ENCODE measurements at places on chromosomes 16 and 17.
A peak's percentile ranks its signal among the peaks of the same experiment; 100 is the strongest.

- no peak for DNase-seq
Measured at GRCh38 chr16:75228143-75228976, 9.6 kb downstream of the CTRB1 start.

- DNase-seq: no peak
Measured at GRCh38 chr16:57531635-57532265, 4.6 kb downstream of the CCDC102A start.

DNA sequence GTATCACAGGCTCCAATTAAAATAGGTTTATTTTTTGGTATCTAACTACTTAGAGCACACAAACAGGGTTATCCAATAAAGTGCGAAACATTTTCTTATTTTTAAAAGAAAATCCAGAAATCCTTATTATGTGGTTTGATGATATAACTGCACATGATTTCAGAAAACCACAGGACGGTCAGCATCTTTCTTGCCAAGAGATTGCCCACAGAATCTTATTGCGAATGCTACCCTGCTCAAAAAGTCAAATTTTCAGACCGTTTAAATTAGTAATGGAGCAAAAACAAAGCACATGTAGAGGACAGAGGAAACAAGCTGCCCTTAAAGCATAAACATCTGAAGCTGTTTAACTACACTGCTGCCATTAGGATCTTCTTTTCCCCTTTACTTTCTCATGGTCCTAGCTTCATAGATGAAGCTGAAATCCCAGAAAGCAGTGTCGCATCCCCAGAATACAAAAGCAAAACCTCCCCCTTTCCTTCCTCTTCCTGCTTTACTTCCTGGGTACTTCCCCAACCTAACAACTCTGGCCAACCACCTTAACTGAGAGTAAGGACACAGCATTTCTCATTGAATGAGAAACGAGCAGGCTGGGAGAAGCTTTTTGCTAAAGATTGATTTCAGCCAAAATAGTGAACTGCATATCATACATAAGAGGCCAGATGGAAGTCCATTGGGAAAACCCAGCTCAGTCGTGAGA is 43.7 kb downstream of the CMTM4 start:
- no peak for DNase-seq

- DNase-seq: no peak
Measured at GRCh38 chr17:2094891-2095535, 40.1 kb downstream of the HIC1 start.

- peak; percentile 71 for DNase-seq
Measured at GRCh38 chr16:74169687-74170376, 126.8 kb upstream of the PSMD7 start.

DNA sequence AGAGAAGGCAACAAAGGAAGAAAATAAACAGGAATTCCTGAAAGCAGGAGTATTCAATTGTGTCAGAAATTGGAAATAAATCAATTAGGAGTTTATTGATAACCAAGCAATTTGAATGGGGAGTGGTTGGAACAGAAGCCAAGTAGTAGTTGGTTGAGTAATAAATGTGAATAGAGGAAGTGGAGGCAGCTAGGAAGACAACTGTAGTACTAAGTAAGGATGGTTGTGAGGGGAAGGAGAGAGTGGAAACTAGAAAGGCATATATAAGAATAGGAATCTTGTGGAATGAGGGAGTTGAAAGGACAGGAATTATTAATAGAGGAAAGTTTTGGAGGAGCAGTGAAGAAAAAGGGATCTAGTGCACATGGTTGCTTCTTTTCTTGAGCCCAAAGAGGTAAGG is 34.4 kb downstream of the NFAT5 start:
- no peak for DNase-seq

- no peak for DNase-seq
Measured at GRCh38 chr16:28014851-28015250, 48.7 kb downstream of the GSG1L start.

DNA sequence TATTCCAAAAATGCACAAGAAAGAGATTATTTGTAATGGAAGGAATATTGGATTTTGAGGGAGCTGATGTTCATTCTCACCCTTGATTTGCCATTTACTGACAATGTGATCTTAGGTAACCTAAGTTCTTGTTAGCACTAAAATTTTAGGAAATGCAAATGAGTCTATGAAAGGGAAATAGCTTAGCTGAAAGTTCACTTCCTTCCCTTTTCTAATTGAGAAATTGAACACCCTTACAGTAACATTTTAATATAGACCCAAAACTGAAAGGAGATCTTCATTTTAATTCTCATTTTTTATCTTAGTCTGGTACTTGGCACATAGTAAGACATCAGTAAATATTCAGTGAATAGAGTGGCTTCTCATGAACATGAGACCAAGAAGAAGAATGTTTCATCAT is 10.9 kb upstream of the WSB1 start:
- DNase-seq: no peak

DNA sequence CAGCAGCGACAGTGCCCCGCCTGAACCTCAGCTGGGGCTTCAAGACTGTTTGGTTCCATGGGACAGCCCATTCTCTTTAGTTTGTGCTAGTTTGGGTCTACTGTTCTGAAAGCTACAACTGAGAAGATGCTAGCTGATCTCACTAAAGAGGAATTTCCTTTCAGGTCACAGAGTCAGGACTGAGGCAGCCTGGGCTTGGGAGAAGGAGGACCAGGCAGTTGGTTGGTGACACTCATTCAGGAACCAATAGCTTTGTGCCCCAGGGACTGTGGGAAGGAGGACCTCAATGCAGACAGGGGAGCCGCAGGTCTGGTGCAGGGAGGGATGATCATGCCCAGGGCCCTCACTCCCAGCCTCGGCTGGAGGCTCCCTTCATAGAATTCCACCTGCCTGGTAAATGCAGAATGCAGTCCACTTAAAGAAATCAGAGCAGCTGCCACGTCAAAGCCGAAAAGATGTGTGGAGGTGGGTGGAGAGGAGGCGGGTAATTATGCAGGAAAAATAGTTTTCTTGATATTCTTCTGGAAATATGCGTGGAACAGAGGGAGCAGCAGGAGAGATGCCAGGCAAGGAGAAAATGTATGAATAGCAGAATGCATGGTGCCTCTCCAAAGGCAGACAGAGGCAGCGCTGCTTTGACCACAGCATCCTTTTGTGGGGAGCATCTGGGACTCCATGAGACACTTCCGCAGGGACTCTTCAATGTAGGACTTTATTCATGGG is 32.6 kb upstream of the ZFP90 start:
- DNase-seq: no peak

DNA sequence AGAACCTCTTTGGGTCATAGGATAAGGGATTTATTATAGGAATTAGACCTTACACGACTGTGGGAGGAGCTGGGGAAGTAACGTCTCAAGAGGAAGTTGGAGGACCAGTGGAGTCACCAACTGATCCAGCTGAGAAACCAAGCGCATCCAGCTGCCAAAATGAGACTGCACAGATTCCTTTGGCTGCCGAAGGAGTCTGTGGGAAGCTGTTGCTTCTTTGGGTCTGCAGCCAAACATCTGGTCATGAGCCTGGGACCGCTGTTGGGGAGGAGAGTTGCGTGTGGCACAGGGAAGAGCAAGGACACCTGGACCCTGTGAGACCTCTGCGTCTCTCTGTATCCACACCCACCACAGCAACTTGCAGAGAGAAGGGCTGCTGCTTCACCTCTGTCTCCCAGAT is 2.4 kb upstream of the NACA2 start:
- no peak for DNase-seq

DNA sequence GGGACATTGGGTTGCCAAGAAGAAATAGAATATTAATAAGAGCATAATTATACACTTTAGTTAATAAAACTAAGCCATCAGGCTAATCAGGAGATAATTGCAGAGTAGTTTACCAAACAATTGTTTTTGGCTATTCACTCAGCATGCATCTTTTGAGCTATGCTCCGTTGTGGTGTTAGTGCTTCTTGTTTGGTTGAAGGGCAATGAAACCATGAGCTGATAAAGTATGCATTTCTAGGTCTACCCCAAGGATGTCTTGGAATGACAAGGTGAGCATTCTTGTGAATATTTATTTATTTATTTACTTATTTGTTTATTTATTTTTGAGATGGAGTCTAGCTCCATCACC is 6.4 kb downstream of the HLF start:
- no peak for DNase-seq

DNA sequence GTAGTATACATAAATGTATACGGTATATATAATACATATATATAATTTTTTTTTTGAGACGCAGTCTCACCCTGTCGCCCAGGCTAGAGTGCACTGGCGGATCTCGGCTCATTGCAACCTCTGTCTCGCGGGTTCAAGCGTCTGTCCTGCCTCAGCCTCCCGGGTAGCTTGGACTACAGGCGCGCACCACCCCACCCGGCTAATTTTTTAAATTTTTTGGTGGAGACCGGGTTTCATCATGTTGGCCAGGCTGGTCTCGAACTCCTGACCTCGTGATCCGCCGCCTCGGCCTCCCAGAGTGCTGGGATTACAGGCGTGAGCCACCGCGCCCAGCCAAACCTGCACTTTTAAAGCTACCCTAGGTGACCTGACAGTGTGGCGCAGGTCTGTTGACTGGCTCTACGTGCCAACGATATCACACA is 745 bp downstream of the PAM16 start:
- DNase-seq: no peak

DNA sequence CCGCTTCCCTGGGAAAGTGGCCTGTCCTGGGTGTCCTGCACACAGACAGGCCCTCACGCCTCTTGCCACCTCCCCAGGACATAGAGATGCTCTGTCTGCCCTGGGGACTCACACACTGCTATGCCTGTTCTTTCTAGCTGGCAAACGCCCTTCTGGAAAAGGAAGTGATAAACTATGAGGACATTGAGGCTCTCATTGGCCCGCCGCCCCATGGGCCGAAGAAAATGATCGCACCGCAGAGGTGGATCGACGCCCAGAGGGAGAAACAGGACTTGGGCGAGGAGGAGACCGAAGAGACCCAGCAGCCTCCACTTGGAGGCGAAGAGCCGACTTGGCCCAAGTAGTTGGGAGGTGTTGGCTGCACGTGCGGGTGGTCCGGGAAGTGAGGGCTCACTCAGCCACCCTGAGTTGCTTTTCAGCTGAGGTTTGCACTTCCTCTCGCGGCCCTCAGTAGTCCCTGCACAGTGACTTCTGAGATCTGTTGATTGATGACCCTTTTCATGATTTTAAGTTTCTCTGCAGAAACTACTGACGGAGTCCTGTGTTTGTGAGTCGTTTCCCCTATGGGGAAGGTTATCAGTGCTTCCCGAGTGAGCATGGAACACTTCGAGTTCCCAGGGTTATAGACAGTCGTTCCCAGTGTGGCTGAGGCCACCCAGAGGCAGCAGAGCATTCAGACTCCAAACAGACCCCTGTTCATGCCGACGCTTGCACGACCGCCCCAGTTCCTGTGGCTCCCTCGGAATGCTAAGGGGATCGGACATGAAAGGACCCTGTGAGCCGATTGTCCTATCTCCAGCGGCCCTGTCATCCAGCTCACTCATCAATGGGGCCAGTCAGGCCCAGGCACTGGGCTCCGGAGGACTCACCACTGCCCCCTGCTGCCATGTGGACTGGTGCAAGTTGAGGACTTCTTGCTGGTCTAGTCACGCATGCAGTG is 3.5 kb upstream of the RPL13 start:
- no peak for DNase-seq

DNA sequence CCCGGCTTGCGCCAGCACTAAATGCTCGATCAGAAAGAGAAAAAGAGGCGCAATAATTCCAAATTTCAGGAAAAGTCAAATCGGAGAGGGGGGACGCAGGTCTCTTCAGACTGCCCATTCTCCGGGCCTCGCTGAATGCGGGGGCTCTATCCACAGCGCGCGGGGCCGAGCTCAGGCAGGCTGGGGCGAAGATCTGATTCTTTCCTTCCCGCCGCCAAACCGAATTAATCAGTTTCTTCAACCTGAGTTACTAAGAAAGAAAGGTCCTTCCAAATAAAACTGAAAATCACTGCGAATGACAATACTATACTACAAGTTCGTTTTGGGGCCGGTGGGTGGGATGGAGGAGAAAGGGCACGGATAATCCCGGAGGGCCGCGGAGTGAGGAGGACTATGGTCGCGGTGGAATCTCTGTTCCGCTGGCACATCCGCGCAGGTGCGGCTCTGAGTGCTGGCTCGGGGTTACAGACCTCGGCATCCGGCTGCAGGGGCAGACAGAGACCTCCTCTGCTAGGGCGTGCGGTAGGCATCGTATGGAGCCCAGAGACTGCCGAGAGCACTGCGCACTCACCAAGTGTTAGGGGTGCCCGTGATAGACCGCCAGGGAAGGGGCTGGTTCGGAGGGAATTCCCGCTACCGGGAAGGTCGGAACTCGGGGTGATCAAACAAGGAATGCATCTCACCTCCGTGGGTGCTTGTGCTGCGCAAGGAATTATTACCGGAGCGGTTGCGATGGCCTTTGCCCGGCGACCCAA is 4.0 kb upstream of the DLX4 start:
- DNase-seq: no peak

GRCh38 chr16:57093666-57094564 is 1.5 kb downstream of the CPNE2 start:
- no peak for DNase-seq

GRCh38 chr17:77444628-77444983 is 303.8 kb downstream of the SEC14L1 start:
- no peak for DNase-seq

GRCh38 chr17:2323629-2324314 is 12.5 kb downstream of the TSR1 start:
- DNase-seq: no peak

GRCh38 chr16:70290949-70291519 is 1.7 kb upstream of the AARS1 start:
- peak; percentile 27 for DNase-seq

GRCh38 chr16:25730396-25730795 is 38.6 kb downstream of the HS3ST4 start:
- DNase-seq: no peak

GRCh38 chr16:27918755-27919154 is 144.8 kb downstream of the GSG1L start:
- no peak for DNase-seq

DNA sequence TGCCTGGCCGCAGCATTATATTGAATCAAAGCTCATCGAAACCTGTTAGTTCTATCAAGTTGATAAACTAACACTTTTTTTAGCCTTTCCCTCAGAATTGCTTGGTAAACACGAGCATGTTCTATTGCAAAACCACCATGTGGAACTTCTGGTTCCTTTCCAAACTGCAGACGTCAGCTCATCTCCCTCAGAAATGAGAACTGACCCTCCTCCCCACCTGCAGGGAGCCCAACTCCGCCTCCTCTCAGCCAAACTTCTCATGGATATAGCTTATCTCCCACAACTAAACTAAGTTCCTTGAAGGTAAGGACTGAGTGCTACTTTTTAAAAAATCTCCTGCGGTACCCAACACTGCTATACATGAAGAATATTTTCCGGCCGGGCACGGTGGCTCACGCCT is 6.7 kb downstream of the SHMT1 start:
- DNase-seq: peak; percentile 10

DNA sequence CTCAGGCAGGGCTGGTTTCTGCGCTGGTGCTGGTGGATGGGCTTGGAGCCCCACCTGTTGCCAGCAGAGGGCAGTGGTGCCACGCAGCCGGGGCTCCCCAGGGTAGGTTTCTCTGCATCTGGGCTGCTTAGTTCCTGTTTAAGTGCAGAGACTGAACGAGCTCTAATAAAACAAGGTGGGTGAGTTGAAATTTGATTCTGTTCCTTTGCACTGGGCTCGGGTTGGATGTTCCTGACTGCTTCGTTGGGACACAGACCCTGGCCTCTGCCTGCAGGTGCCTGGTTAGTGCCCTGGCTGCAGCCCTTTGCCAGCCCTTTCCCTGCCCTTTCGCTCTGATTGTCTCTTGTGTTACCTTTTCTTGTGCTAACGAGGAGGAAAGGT is 30.0 kb downstream of the TBCD start:
- peak; percentile 50 for DNase-seq
